ENCODE measurements at places on chromosomes 5 and 9. TPM values are rescaled to one million over a fixed set of nuclear protein-coding genes. Genes with fewer than 3 reads are reported as not detected.

Gene SLC4A9
- total RNA-seq, result not detected

Gene FBN2
- total RNA-seq, result 7.2 TPM

Gene GADD45G
- total RNA-seq, result 1.6 TPM

Gene AIF1L
- 0.75 TPM for total RNA-seq

Gene WDR41
- total RNA-seq, result 40.1 TPM

Gene ACOT12
- total RNA-seq, result not detected

Gene CCDC69
- total RNA-seq, result 11.7 TPM

Gene PCDHA3
- total RNA-seq, result 0.10 TPM

Gene ATP10B
- total RNA-seq, result not detected

Gene SPAG8
- 1.4 TPM for total RNA-seq

Gene SLC36A3
- total RNA-seq, result not detected

Gene CACNA1B
- not detected for total RNA-seq

Gene NKD2
- total RNA-seq, result 13.9 TPM

Gene PCDHB9
- total RNA-seq, result 0.56 TPM

Gene F12
- total RNA-seq, result 0.49 TPM

Gene PCDHGA8
- 1.4 TPM for total RNA-seq

Gene CCL27
- total RNA-seq, result not detected

Gene DCTN4
- total RNA-seq, result 57.0 TPM

Gene PTPN3
- 8.5 TPM for total RNA-seq

Gene MYORG
- 4.8 TPM for total RNA-seq

Gene PITX1
- 0.78 TPM for total RNA-seq

Gene ORM2
- total RNA-seq, result not detected

Gene BHMT2
- total RNA-seq, result 3.2 TPM

Gene C5orf52
- total RNA-seq, result not detected

Gene SNCB
- total RNA-seq, result 0.10 TPM

Gene HRCT1
- 2.4 TPM for total RNA-seq

Gene HMCN2
- 0.06 TPM for total RNA-seq

Gene BTNL8
- not detected for total RNA-seq

Gene RORB
- 0.15 TPM for total RNA-seq

Gene PCDHGB2
- 6.7 TPM for total RNA-seq

Gene ZNF300
- 2.6 TPM for total RNA-seq

Gene SPATA31D4
- total RNA-seq, result not detected

Gene TPM2
- 812 TPM for total RNA-seq

Gene IQGAP2
- total RNA-seq, result 2.9 TPM

Gene GBGT1
- total RNA-seq, result 6.6 TPM

Gene GABRB2
- not detected for total RNA-seq

Gene SAXO1
- total RNA-seq, result 0.20 TPM

Gene SPINK6
- 1.1 TPM for total RNA-seq

Gene EPB41L4B
- total RNA-seq, result 0.56 TPM

Gene RASGEF1C
- not detected for total RNA-seq

Gene CARTPT
- total RNA-seq, result not detected

Gene GABBR2
- not detected for total RNA-seq

Gene VCP
- 189 TPM for total RNA-seq

Gene SLC36A2
- not detected for total RNA-seq

Gene PCDHB3
- 0.34 TPM for total RNA-seq

Gene ERBIN
- total RNA-seq, result 39.5 TPM

Gene IFNE
- total RNA-seq, result 0.56 TPM
